ENCODE measurements at places on chromosomes 7 and 10.
A peak's percentile ranks its signal among the peaks of the same experiment; 100 is the strongest.

DNA sequence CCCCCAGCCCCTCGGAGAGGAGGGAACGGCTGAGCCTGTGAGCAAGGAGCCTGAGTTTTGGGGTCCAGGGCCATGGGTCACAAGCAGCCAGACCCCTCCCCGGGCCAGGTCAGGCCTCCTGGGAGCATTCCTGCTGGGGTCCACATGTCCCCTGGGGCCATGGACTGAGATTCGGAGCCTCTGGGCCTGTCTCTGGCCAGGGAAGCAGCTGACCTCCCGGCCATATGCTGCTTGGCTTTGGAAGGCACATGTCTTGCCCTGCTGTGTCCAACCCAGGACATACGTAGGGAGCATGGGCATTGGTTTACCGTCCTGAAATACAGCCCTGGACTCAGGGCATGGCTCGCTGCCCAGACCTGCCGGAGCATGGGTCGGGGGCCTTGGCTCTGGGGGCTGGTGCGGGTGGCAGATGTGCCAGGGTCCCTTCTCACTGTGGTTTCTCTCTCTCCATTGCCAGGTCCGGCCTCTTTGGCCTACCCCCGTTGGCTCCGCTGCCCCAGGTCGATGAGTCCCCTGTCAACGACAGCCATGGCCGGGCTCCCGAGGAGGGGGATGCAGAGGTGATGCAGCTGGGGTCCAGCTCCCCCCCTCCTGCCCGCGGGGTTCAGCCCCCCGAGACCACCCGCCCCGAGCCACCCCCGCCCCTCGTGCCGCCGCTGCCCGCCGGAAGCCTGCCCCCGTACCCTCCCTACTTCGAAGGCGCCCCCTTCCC is 7.3 kb downstream of the PWWP2B start:
- DNase-seq = no peak

DNA sequence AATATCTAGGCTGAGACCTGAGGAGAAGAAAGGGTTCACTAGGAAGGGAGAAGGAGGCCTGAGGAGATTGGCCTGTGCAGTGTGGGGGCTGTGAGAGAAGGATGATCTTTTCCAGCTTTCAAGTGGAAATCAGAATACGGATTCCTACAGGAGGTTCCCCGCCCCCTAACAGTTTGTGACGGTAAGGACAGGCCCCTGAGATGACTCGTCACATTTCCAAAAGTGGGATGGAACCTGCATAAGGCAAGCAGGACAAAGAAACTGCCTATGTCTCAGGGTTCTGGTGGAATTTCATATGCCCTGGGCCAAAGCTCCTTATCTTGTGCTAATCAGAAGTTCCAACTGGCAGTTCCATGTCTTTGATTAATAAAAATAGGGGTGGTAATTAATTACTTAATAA is 275.6 kb downstream of the SNX10 start:
- DNase-seq = no peak

- DNase-seq = peak; percentile 15
These were observed 779 bp downstream of the C1QL3 start for GRCh38 chr10:16520900-16521299.

GRCh38 chr7:24192691-24193090 is 91.3 kb upstream of the NPY start:
- no peak for DNase-seq

- no peak for DNase-seq
These were observed 43.8 kb upstream of the SEC61G start for GRCh38 chr7:54802841-54803240.

DNA sequence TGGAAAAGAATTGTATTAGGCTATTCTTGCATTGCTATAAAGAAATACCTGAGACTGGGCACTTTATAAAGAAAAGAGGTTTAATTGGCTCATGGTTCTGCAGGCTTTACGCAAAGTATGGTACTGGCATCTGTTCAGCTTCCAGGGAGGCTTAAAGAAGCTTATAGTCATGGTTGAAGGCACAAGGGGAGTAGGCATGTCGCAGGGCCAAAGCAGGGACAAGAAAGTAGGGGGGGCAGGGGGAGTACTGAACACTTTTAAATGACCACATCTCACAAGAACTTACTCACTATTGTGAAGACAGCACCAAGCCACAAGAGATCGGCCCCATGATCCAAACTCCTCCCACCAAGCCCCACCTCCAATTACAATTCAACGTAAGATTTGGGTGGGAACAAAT is 152.5 kb upstream of the PHF14 start:
- no peak for DNase-seq

- DNase-seq = no peak
These were observed 11.7 kb downstream of the VWA2 start for GRCh38 chr10:114250716-114251115.

Measured in activated T-cell treated with anti-CD3 and anti-CD28 coated beads for 24 hours (primary cell).